ENCODE measurements at places on chromosomes 2 and 18.

GRCh38 chr2:106030287-106031268, 163.5 kb downstream of the UXS1 start:
- no peak for DNase-seq

DNA sequence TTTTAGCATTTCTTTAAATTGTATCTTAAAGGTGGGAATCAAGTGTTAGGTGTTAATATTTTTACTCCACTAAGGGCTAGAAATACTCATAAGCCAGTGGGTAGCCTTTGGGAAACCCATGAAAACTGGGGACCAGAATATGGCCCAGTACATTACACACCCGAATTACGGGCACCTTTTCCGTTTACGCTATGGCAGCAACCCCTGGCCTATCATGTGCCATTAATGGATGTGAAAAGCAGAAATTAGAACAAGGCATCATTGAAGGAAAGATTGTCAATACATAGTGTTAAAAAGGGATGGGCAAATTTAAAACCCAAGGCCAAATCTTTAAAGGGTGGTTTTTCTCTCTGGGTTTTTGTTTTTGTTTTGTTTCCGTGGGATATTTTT, 781 bp downstream of the FARP2 start:
- DNase-seq = no peak

DNA sequence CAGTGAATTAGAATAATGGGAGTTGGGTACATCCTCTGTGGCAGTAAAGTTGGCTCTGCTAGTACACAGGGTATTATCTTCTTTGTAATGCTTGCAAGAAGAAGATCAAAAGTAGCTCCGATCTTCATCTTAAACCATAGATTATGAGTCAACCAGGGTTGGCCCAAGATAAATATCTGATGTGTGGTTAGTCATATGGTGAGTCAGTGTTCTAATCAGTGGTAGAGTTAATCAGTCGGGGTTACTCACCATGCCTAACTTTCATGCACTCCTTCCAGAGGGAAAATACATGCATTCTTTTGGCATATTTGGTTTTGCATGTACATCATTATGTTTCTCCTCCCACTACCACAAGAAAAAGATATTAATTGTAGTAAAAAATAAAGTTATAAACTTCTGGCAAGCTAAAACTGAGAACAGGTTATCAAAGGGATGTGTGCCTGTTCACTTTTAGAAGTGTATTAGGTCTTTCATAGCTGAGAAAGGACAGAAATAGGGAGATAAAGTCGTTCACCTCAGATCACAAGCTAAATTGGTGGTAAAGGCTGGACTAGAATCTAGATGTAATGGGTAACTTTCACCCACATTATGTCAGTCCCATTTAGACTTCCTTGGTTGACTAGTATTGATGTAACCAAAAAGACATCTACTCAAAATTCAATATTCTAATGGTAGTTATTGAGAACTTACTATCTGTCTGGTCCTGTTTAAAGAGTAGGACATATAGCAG, 684.4 kb downstream of the IRS1 start:
- no peak for DNase-seq

DNA sequence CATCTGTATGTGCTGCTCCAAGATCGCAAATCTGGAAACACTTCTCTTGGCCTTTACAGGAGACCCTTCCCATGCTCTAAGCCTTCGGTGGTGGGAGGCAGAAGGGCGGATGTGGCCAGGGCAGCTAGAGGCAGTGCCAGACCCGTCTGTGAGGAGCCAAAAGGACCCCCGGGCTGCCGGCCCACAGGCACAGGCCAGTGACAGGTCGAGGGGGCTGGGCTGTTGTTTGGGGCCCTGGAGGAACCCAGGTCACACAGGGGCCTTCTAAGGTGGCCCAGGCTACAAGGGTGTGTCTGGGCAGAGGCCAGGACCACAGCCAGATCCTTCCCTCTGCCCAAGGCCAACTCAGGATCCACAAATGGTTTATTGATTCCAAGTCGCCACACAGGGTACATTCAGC, 49.4 kb downstream of the SLC66A2 start:
- no peak for DNase-seq

DNA sequence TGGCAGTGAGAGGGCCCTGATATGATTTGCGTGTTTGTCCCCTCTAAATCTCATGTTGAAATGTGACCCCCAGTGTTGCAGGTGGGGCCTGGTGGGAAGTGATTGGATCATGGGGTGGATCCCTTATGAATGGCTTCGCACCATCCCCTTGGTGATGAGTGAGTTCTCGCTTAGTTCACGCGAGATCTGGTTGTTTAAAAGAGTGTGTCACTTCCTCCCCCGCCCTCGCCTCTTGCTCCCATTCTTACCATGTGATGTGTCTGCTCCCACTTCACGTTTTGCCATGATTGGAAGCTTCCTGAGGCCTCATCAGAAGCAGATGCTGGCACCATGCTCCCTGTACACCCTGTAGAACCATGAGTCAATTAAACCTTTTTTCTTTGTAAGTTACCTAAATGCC, 319.9 kb upstream of the ID2 start:
- no peak for DNase-seq

DNA sequence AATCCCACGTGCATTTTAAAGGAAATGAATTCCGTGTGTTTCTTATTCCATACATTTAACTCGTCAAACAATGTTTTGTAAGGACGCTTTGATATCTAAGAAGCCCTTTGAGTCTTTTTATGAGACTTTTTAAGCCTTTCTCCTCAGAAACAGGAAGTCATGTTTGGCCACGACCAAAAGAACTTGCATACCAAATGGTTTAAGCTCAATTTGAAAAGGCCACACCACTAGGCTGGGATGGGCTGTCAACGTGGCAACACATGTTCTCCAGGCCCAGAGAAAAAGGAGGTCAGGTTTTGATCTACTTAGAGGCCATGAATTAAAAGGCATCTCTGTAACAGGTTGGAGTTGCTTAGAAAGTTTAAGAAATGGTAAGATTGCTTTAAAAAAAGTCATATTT, 441.8 kb downstream of the CMPK2 start:
- no peak for DNase-seq

- DNase-seq = no peak
These were observed 95.7 kb upstream of the POU3F3 start for GRCh38 chr2:104758199-104758620.

GRCh38 chr2:140747090-140747489, 1383.7 kb downstream of the LRP1B start:
- no peak for DNase-seq

DNA sequence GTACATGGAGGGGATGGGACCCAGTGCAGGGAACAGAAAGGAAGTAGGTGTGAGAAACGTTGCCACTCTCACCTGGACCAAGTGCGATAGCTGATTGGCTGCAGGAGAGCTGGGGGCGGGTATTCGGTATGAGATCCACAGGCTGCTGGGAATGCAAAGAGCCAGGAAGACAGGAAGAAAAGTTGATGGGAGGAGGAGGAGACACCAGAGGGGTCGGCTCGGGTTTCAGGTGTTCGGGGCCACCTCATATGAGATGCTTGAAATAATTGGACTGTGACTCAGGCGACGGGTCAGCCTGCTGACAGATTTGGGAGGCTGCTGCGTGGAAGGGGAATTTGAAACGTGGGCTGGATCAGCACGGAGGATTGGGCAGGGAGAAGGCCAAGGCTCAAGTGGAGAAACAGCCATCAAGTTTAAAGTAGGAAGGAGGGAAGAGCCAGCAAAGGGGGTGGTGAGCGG, 65.1 kb downstream of the MRPS9 start:
- no peak for DNase-seq

GRCh38 chr2:228827056-228827700, 443.9 kb downstream of the PID1 start:
- no peak for DNase-seq

DNA sequence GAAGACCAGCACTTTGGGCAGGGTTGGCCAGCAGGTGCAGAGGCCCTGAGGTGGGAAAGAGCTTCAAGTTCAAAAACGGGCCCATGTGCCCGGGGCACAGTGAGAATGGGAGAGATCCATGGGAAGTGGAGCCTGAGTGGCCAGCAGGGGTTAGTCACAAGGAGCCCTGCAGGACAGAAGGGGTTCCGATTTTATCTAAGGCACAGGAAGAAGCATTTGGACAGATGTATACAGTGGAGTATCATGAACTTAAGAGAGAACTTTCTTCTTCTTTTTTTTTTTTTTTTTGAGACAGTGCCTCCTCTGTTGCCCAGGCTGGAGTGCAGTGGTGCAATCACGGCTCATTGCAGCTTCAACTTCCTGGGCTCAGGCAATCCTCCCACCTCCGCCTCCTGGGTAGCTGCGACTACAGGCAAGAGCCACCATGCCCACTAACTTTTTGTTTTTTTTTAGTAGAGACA, 24.0 kb downstream of the WIPF1 start:
- no peak for DNase-seq

DNA sequence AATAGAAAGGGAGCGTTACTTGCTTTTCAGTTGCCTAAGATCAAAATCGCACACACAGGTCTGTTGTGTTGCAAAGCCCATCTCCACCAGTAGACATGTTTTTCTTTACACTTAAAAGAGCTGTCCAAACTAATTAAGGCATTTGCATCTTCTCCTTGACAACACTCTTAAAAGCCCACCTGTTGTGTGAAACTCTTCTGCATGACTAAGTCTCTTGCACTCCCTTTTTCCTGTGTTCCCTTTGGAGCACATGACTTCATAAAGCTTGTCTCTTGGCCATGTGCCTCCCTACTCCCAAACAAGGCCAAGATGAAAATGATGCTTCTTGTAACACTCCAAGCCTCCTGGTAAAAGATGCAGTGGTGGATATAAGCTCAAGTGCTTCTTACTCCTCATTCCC, 26.1 kb downstream of the PID1 start:
- DNase-seq = no peak

GRCh38 chr18:76208678-76209306, 286.2 kb downstream of the ZNF516 start:
- DNase-seq = peak; percentile 57

- DNase-seq = peak; percentile 35
These were observed 255.3 kb downstream of the PDE11A start for GRCh38 chr2:177817300-177817699.

GRCh38 chr2:11920993-11921583, 174.7 kb downstream of the LPIN1 start:
- DNase-seq = no peak

GRCh38 chr2:144430722-144431391, 89.1 kb downstream of the ZEB2 start:
- DNase-seq = no peak

GRCh38 chr2:186614373-186614772, 24.5 kb downstream of the ITGAV start:
- no peak for DNase-seq

GRCh38 chr2:212330263-212330662, 208.3 kb downstream of the ERBB4 start:
- no peak for DNase-seq

GRCh38 chr2:127095367-127095641, 11.7 kb downstream of the BIN1 start:
- DNase-seq = no peak

DNA sequence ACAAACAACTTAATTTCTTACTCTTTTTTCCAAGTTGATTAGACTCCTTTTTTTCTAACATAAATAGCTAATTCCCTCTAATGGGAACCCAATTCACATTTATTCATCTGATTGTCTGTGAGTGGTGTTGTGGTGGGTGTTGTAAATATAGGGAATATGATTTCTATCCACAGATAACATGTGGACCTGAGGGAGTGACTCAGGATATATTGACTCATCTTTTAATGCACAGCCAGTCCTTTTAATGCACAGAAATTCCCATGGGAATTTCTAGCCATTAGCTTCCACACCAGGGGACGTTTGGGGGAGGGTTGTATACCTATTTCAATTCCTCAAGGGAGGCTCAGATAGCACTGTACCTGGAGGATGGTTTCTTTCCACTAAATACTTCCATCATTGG, 1339.6 kb upstream of the LRRTM1 start:
- DNase-seq = no peak

- DNase-seq = no peak
These were observed 271.0 kb downstream of the ZNF521 start for GRCh38 chr18:25081001-25081400.

DNA sequence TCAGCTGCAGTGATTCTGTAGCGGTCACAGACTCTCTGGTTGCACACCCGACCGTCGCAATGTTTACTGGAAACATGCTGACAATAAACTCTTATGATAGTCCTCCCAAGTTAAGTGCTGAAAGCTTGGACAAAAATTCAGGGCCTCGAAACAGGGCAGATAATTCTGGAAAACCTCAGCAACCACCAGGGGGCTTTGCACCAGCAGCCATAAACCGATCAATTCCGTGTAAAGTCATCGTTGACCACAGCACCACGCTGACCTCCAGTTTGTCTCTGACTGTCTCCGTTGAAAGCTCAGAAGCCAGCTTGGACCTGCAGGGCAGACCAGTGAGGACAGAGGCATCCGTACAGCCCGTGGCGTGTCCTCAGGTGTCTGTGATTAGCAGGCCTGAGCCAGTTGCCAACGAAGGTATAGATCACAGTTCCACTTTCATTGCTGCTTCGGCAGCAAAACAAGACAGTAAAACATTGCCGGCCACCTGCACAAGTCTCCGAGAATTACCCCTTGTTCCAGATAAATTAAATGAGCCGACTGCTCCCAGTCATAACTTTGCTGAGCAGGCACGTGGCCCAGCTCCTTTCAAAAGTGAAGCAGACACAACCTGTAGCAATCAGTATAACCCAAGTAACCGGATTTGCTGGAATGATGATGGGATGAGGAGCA, 166.1 kb downstream of the ASXL3 start:
- DNase-seq = no peak

- DNase-seq = no peak
These were observed 93.4 kb upstream of the MEX3C start for GRCh38 chr18:51290860-51291259.

DNA sequence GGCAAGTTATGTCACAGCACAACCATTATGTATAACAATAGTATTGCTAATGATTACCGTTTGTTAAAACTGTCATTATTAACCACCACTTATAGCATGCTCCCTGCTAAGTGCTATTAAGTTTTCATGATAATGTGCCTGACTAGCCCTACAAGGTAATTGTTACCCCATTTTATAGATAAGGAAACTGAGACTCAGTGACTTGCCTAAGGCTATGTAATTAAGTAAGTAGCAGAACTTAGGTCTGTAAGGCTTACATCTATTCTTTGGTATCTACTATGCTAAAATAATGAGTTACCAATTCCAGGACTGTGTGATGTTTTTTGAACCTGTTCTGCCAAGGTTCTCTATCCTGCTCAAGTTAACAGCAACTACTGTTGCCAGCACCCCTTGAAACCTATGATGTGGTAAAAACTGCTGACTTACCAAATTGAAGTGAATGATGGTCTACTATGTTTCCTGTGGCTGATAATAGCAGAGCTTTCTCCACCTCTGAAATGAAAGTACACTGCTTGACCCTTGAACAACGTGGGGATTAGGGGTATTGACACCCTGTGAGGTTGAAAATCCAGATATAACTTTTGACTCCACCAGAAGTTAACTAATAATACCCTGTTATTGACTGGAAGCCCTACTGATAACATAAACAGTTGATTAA, 18.2 kb downstream of the ACVR2A start:
- no peak for DNase-seq

GRCh38 chr2:239399921-239400595, 762 bp downstream of the HDAC4 start:
- no peak for DNase-seq

GRCh38 chr2:108455571-108455970, 6.6 kb downstream of the GCC2 start:
- no peak for DNase-seq
